Lower lobe of right lung (tissue), 2 donors: ENCODE measurements at places on chromosomes 5 and 9. TPM values are rescaled to one million over a fixed set of nuclear protein-coding genes. Genes with fewer than 3 reads are reported as not detected.

GRCh38 chr9:136858844-136859757 lies 7.0 kb downstream of the MAMDC4 start:
- peak; percentile 70 for DNase-seq
- no peak overlapping the region for H3K4me3 ChIP-seq
- peaks cover 38% of the 10 kb centered on the region for H3K36me3 ChIP-seq

DNA sequence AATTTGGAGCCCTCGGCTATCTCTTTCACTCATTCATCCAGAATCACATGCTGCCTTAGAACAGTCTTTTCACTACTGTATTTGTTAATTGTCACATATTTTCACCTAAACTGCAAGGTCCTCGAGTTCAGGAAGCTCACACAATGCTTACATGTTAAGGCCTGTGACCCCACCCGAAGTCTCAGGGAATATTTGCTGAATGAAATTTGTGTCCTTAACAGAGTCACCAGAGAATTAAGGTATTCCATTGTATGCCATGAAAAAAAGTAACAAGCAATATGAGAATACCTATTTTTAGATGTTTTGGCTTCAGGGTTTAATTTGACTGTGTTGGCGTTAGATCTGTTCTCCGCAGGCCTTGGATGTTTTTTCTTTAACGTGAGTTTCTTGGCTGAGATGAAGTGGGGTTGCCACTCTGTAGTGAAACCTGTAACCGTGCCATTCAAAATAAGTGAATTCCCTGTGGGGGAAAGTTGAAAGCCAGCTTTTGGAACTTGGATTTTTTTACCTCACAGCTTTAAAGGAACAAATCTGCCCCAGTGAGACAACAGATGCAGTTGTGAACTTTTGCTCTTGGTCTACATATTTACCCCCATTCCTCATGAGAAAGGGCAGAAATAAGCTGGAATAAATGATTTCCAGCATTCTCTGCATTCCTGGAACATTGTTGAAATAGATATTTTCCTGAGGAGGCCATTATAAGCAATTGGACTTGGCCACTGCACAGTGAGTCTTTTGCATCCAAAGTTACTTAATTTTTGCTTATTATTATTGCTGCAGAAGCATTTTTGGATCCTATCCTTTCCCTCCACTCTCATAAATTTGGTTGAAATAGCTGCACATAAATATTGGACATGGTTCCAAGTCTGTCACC lies 35.9 kb upstream of the FBP1 start:
- H3K4me1 ChIP-seq = no peaks in the 10 kb centered on the region
- H3K4me3 ChIP-seq = no peak overlapping the region
- no peak overlapping the region for H3K27ac ChIP-seq
- no peaks in the 10 kb centered on the region for H3K27me3 ChIP-seq
- no peaks in the 10 kb centered on the region for H3K36me3 ChIP-seq

GRCh38 chr5:1007681-1008450 lies 736 bp upstream of the NKD2 start:
- peak overlapping the region; percentile 55 for H3K4me3 ChIP-seq
- peak; percentile 45 for DNase-seq
- H3K27me3 ChIP-seq = peaks cover 64% of the 10 kb centered on the region
- peaks cover 38% of the 10 kb centered on the region for H3K4me1 ChIP-seq
- H3K36me3 ChIP-seq = no peaks in the 10 kb centered on the region

DNA sequence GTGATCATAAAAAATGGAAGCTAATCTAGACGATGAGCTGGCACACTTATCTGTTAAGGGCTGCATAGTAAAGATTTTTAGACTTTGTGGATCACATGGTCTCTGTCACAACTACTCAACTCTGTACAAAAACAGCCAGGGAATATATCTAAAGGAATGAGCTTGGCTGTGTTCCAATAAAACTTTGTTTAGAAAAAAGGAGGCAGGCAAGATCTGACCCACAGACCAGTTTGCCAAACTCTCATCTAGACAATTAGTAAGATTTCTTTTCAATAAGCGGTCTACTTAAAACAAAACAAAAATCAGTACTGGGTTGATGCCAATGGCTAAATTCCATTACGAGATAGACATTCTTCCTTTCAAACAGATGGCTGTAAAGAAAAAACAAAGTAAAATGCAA lies 53.0 kb upstream of the RETREG1 start:
- H3K4me3 ChIP-seq = no peak overlapping the region
- H3K27me3 ChIP-seq = no peaks in the 10 kb centered on the region
- DNase-seq = no peak
- no peak overlapping the region for H3K27ac ChIP-seq

GRCh38 chr5:56037531-56038010 lies 42.8 kb upstream of the IL6ST start:
- H3K36me3 ChIP-seq = no peaks in the 10 kb centered on the region
- no peak overlapping the region for H3K27ac ChIP-seq
- H3K27me3 ChIP-seq = no peaks in the 10 kb centered on the region
- H3K4me1 ChIP-seq = peaks cover 11% of the 10 kb centered on the region
- DNase-seq = no peak

DNA sequence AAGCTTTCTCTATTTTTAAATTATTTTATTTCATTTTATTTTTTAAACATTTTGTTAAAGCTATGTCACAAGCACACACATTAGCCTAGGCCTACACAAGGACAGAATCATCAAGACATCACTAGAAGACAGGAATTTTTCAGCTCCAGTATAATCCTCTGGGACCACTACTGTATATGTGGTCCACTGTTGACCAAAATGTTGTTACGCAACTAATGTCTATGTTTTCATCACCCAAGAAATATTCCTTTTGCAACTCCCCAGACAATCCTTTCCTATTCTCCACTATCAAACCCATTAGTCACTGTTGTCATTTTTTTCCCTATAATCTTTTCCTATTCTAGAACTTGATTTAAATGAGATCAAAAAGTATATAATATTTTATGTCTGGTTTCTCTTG lies 2371.7 kb upstream of the C9orf72 start:
- no peaks in the 10 kb centered on the region for H3K4me1 ChIP-seq
- H3K27me3 ChIP-seq = no peaks in the 10 kb centered on the region

The RMI1 gene
- total RNA-seq = 6.7 TPM

The TCERG1 gene
- total RNA-seq = 36.4 TPM

The TLE1 gene
- 17.9 TPM for total RNA-seq
